ENCODE measurements at places on chromosomes 13 and 19.
A peak's percentile ranks its signal among the peaks of the same experiment; 100 is the strongest.

DNA sequence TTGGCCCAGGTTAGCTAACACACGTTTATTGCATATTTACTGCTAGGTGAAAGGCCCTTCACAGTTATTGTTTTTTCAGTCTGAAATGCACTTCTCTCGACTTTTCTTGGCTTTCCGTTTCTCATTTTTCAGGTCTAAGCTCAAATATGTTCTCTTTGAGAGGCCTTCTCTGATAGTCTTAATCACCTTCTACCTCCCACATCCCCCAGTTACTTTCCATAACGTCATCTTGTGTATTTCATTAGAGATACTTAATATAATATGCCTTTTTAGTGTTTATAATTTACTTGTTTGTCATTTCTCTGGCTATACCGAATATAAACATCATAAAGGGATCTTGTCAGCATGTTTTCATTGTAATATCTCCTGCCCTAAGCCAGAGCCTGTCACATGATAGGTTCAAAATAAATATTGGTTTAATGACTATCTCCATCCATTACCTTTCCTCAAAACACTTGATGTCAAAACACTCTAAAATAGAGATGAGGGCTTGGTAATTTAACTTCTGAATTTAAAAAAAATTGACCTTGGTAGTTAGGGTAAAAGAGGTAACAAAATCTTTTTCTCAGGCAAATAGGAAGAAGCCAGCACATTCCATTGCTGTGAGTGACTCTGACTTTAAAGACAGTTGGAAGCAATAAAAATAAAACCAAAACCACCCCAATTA, 168.6 kb upstream of the RFC3 start:
- no peak for DNase-seq

DNA sequence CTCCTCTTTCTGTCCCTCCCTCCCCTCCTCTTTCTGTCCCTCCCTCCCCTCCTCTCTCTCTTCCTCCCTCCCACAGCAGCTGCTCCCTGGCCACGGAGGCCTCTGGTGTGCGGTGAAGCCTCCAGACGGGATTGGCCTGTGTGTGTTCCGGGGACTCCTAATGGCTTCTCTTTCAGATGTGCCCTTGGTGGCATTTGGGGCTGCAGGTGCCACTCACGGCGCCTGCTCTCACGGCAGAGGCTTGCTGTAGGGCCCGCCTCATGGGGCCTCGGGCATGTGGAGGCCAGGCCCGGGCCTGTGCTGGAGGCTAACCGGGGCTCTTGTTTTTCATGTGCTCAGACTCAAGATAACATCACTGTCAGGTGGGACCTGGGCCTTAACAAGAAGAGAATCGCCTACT, 20.9 kb downstream of the UPF1 start:
- DNase-seq, result no peak

GRCh38 chr19:21748088-21748487, 19.3 kb downstream of the ZNF100 start:
- DNase-seq, result no peak

DNA sequence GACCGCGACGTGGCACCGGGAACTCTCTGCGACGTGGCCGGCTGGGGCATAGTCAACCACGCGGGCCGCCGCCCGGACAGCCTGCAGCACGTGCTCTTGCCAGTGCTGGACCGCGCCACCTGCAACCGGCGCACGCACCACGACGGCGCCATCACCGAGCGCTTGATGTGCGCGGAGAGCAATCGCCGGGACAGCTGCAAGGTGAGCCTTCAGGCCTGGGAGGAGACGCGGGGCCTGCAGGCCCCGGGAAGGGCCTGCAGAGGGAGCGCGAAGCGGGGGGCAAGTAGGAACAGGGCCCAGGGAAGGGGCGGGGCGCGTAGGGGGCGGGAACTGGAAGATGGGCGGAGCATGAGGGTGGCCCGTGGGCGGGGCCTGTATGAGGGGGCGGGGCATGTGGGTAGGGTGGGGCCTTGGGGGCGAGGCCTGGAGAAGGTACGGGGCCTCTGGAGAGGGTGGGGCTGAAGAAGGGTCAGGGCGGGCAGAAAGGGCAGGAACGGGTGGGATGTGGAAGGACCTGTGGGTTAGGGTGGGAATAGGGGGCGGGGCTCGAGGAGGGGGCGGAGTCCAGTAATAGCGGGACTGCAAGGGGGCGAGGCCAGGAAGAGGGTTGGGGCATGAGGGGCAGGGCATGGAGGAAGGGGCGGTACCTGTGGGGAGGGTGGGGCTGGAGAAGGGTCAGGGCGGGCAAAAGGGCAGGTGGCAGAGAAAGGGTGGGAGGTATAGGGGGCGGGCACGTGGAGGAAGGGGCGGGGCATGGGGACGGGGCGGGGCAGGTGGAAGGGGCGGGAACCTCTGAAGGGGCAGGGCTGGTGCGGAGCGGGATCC, 2.5 kb downstream of the CFD start:
- DNase-seq, result peak; percentile 47

DNA sequence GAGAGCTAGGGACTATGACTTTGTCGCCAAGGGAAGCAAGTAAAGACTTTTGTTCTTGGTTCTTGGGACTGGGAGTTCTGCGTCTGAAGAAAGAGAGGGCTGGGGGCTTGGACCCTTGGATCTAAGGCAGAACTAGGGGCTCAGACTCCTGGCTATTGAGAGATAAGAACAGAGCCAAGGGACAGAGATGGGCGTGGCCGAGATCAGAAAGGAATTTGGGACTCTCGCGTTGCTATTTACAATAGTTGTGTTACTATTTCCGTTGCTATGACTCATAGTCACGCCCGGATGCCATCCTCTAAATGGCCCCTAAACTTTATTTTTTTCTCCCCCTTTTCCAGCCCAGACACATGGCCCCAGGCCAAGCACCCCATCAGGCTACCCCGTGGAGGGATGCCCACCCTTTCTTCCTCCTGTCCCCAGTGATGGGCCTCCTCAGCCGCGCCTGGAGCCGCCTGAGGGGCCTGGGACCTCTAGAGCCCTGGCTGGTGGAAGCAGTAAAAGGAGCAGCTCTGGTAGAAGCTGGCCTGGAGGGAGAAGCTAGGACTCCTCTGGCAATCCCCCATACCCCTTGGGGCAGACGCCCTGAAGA, 759 bp downstream of the PPP1R15A start:
- no peak for DNase-seq

DNA sequence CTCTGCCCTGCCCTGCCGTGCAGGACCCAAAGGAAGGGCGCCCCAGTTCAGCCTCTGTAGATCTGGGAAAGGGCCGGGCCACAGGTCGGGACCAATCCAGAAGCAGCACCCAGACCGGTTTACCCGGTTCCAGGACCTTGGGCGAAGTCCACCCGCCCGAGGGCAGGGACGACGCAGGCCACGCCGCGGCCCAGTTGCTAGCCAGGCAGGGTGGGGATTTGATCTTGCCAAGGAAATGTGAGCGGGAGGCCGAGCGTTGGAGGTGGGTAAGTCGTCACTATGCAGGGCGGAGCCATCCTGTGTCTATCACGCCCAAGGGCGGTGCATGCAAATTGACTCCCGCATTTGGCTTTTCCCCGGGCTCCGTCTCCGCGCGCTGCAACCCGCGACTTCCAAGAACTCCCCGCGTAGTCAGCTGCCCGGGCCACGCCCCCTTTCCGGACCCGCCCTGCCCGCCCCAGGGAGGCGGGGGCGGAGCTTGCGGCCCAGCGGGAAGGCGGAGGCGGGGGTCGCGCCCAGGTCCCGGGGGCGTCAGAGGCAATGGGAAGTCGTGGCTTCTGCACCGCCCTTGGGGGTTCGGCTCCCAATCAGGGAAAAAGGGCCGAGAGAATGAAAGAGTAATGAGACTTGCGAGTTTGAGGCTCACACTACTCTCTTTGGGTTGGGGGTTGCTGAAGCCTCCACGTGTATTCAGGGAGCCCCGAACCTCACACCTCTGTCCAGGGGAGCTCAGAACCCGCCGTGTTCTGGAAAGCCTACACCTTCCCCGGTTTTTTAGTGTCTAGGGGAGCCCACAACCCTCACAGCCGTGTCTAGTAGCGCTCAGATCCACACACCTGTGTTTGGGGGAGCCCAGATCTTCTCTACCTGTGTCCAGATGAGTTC, 12.8 kb downstream of the IER2 start:
- DNase-seq, result peak; percentile 99

- no peak for DNase-seq
These were observed 2889.6 kb upstream of the PCDH20 start for GRCh38 chr13:64305246-64305645.

GRCh38 chr13:80214050-80214449, 126.9 kb downstream of the SPRY2 start:
- no peak for DNase-seq

GRCh38 chr13:53079691-53080090, 51.1 kb downstream of the OLFM4 start:
- DNase-seq, result no peak

DNA sequence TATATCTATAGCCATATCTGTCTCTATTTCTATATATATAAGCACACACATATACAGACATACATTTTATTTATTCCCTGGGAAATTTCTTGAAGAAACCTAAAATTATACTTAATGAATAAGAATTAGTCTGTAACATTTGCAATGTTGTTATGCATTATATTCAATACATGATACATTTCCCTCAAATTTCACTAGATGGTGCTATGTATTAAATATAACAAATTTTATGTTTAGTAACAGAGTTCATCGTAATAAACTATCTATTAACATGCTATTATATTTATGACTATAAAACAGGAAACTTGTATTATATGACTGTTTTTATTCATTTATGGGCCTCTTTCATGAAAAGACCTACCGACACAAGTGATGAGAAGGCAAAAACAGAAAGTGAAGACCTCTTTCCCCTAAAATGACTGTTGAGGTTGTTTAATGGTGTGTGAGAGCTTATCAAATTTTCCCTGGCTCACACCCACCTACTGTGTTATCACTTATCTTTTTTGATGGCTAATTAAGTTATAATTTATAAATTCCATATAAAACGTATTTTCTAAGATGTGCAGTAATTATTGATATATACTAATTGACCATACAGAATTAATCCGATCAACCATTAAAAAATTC, 881.9 kb downstream of the SLITRK6 start:
- DNase-seq, result no peak

GRCh38 chr13:29193083-29193482, 372.9 kb downstream of the MTUS2 start:
- DNase-seq, result no peak

DNA sequence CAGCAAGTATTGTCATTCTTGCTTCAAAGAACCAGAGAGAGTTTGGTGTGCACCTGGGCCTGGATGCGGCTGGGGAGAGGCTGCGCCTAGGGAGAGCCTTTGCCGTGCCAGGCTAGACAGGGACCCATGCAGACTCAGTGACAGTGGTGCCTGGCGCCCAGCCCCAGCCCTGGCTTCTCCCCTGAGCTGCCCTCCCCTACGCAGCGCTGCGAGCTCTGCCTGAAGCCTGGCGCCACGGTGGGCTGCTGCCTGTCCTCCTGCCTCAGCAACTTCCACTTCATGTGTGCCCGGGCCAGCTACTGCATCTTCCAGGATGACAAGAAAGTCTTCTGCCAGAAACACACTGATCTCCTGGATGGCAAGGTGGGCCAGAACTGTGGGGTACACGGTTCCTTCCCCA, 12.0 kb downstream of the KMT2B start:
- no peak for DNase-seq

DNA sequence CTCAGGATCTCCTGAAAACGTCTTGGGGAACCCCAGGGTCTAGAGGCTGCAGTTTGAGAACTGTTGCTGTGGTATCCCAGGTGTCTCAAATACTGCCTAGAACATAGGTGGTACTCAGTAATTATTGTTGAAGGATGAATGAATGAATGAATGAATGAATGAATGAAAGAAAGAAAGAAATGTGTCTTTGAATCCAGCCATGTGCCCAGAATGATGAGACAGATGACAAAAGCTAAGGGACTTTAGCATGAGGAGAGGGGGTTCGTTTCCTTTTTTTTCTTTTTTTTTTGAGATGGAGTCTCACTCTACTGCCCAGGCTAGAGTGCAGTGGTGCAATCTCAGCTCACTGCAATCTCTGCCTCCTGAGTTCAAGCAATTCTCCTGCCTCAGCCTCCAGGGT, 7.8 kb downstream of the LSR start:
- no peak for DNase-seq

DNA sequence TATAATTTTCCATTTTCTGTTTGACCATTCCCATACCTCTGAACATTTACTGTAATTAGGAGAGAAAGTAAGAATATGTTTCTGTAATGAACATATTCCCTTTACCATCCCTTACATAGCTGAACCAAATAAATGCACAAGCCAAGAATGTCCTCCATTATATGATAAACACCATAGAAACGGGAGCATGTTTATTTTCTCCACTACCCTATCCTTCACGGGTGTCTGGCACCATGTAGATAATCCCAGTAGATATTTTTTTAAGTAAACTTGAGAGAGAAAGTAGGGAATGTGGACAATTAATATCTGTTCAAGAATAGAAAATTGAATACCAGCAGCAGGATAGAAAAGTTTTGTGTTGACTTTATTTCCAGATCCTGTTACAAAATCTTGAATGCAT, 928.4 kb downstream of the EFNB2 start:
- no peak for DNase-seq

DNA sequence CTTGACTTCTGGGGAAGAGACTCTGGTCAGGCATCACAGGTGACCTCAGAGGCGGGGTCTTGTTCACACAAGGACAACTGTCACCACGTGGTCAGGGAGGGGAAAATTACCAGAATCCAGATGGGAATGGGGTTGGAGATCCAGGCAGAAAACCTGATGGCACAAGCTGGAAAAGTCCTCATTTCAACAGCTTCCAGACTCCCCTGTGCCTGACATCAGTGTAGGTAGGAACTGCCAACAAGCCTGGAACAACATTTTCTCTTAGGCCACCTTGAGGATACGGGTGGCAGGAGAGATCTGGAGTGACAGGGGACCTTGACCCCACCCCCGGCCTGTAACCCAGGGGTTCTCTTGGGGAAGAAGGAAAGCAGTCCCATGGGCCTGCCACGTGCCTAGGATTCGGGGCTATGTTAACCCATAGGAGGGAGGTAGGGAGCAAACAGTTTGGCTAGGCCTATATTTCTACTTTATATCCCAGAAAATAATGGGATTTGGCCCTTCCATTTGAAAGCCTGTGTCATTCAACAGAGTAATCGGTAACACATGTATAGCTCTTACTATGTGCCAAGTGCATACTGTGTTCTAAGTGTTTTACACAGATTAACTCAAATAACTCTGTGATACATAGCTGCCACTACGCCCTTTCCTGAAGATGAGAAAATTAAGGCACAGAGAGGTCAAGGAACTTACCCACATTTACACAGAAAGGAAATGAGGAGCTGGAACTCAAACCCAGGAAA, 44.9 kb upstream of the C13orf42 start:
- no peak for DNase-seq

- DNase-seq, result peak; percentile 86
These were observed 11.8 kb upstream of the CEACAM1 start for GRCh38 chr19:42540071-42540553.

GRCh38 chr19:35977446-35978222, 17.4 kb upstream of the SDHAF1 start:
- DNase-seq, result peak; percentile 96

GRCh38 chr13:25468325-25469168, 96.8 kb downstream of the ATP8A2 start:
- peak; percentile 92 for DNase-seq
